T follicular helper cell (primary cell): ENCODE measurements at places on chromosomes 16 and 17.

DNA sequence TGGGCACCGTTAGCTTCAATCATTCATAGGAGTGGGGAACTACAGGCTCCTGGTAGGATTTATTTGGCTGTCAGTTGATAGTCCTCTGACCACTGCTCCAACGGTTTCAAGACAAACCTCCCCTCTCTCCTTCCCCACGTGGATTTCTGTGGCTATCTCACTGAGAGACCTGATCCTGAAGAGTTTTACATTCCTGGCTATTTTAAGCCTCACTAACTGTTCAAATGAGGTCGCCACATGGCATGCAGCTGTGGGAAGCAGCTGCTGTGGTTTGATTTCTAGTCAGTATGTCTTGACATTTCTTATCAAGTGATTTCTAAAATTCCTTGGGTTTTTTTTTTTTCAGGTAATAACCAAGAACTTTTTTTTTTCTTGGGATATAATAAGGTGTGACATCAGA lies 38.3 kb downstream of the CDK5R1 start:
- no peak for DNase-seq

DNA sequence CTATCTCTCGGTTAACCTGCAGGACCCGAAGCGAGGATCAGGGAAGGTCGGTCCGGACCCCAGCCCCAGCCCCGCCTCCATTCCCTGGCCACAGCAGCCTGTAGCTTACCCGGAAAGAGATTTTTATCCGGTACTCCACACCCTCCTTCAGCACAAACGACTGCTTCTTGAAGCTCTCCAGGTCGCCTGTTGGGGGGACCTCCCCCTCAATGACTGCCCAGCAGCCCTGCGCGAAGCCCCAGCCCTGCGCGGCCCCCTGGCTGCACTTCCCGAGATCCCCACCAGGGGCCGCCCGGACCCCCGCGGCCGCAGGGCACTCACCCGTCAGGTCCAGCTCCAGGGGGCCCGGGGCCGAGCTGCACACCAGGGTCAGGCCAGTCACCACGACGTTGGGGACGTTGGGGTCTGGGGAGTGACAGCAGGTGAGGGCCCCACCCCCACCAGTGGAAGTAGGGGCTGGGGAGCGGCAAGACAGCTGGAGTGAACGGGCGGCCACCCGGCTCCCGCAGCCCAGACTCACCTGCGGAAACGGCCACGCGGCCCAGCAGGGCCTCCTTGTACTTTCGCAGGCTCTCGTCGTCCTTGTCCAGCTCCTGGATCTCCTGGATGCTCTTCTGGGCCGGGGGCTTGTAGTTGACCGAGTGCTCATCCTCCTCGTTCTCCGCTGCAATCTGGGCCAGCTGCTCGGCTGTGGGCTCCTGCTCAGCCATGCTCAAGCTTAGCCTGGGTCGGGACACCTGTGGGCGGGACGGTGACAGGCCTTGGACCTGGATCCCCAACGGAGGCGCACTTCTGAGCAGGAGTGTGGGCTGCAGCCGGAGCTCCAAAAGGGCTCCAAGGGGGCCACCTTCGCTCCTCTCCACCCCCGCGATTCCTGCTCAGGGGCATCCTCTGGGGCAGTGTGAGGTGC lies 1.7 kb downstream of the ARHGDIA start:
- no peak for DNase-seq

- DNase-seq: no peak
Measured at GRCh38 chr17:11539637-11540036, 58.6 kb upstream of the DNAH9 start.

GRCh38 chr16:35746281-35746962 lies 2287.0 kb downstream of the TP53TG3F start:
- no peak for DNase-seq

DNA sequence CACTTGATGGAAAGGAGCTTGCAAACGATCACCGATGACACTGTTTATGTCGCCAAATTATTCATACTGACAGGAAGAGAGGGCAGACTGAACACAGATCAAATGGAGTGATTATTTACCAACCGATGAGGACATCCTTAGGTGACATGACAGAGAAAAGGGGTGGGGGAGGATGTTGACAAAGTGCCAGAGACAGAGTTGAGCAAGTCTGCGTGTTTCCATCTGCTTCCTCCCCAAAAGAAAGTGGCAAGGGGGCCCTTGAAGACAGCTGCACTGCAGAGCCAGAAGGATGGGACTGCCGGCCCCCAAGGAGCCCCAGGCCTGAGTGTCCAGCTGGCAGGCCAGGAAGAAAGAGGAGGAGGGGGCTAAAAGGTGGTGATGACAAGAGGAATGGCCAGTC lies 191.0 kb upstream of the RPL38 start:
- no peak for DNase-seq

DNA sequence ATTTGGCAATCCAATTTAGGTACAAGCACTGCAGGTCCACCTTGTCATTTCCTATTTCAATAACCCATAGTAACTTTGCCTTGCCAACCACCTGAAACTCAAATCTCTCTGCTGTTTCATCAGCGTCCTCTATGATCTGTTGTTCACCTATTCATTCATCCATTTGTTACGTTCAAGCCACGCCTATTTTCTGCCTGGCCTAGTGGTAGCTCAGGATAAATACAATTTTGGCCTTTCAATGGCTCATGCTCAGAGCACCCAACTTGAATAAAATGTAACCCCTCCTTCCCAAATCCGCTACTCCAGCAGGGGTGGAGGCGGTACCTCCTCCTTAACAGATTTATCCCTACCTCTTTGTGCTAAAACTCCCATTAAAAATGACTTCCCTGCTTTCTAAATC lies 3.6 kb upstream of the FBXO47 start:
- DNase-seq: no peak
